ENCODE measurements at places on chromosomes 1 and 21.
A peak's percentile ranks its signal among the peaks of the same experiment; 100 is the strongest.

GRCh38 chr21:28537371-28538079 lies 455.2 kb downstream of the LTN1 start:
- H3K4me3 ChIP-seq, result no peak overlapping the region
- no peak for DNase-seq
- H3K4me1 ChIP-seq, result peaks cover 4% of the 10 kb centered on the region
- peaks cover 21% of the 10 kb centered on the region for H3K27me3 ChIP-seq
- no peaks in the 10 kb centered on the region for H3K36me3 ChIP-seq
- no peak overlapping the region for H3K27ac ChIP-seq

DNA sequence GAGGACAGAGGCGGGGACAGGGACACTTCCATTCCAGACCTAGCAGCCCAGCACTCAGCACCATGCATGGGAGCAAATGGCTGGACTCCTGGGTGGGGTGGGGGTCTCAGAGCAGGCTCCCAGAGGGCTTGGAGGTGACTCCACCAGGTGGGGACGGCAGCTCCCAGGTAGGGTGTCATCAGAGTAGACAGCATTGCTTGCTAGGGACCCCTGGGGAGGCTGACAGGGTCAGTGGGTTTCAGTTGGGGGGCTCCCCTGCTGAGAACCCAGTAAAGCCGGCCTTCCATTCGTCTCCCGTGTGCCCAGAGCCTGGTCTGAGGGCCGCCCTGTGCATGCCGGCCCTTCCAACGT lies 4.8 kb upstream of the GJC2 start:
- H3K27me3 ChIP-seq, result no peaks in the 10 kb centered on the region
- no peak overlapping the region for H3K4me3 ChIP-seq
- no peak for DNase-seq
- no peak overlapping the region for H3K27ac ChIP-seq

- H3K4me3 ChIP-seq, result no peak overlapping the region
- H3K27ac ChIP-seq, result no peak overlapping the region
- H3K27me3 ChIP-seq, result no peaks in the 10 kb centered on the region
- H3K4me1 ChIP-seq, result peaks cover 4% of the 10 kb centered on the region
Observed at GRCh38 chr1:83520797-83521196, 478.1 kb downstream of the TTLL7 start.

GRCh38 chr1:91787919-91788318 lies 98.0 kb downstream of the TGFBR3 start:
- peaks cover 5% of the 10 kb centered on the region for H3K36me3 ChIP-seq
- no peaks in the 10 kb centered on the region for H3K27me3 ChIP-seq
- DNase-seq, result no peak
- peaks cover 22% of the 10 kb centered on the region for H3K4me1 ChIP-seq
- H3K4me3 ChIP-seq, result no peak overlapping the region

GRCh38 chr1:216621536-216621935 lies 101.7 kb downstream of the ESRRG start:
- H3K36me3 ChIP-seq, result no peaks in the 10 kb centered on the region
- no peak for DNase-seq
- H3K4me1 ChIP-seq, result no peaks in the 10 kb centered on the region
- H3K27ac ChIP-seq, result no peak overlapping the region
- no peak overlapping the region for H3K4me3 ChIP-seq

DNA sequence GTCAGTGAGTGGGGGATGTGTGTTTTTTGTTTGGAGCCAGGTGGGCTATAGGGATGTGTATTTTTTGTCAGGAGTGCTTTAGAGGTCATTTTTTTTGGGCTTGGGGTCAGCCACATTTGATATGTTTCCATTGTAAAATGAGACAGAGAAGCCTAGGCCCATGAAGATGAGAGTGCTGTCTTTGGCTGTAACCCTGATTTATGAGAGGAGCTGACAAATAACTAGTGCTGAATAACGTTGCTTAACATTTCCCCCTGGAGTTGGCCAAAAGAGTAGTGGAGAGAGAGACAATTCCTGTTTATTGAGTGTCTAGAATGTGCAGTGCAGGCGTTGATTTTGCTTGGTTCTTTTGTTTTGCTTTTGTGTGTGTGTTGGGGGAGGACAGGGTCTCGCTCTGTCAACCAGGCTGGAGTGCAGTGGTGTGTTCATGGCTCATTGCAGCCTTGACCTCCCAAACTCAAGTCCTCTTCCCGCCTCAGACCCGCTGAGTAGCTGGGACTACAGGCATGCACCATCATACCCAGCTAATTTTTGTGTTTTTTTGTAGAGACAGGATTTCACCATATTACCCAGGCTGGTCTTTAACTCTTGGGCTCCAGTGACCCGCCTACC lies 64.7 kb downstream of the S1PR1 start:
- H3K27me3 ChIP-seq, result no peaks in the 10 kb centered on the region
- no peak overlapping the region for H3K27ac ChIP-seq
- no peak overlapping the region for H3K4me3 ChIP-seq
- H3K36me3 ChIP-seq, result peaks cover 4% of the 10 kb centered on the region
- no peak for DNase-seq

DNA sequence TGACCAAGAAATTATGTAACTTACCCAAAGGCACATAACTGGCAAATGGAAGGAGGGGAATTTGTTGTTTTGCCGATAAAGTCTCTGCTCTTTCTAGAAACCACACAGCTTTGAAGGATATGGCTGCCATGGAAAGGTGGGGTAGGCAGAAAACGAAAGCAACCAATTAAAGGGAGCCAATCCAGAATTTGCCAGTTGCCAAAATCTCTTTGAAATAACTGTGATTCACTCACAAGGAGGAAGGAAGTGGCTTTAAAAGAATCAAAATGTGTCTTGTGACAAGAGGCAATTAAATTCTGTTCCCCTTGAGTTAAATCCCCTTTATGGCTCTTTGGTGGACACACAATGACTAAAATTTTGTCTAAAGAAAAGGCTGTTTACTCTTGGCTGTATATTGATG lies 61.2 kb upstream of the CCDC190 start:
- H3K27me3 ChIP-seq, result peaks cover 31% of the 10 kb centered on the region
- H3K4me1 ChIP-seq, result peaks cover 6% of the 10 kb centered on the region
- H3K36me3 ChIP-seq, result no peaks in the 10 kb centered on the region

- no peaks in the 10 kb centered on the region for H3K27me3 ChIP-seq
- no peaks in the 10 kb centered on the region for H3K36me3 ChIP-seq
- peaks cover 6% of the 10 kb centered on the region for H3K4me1 ChIP-seq
- DNase-seq, result peak; percentile 67
- no peak overlapping the region for H3K4me3 ChIP-seq
Observed at GRCh38 chr1:201559679-201560162, 20.8 kb downstream of the NAV1 start.

GRCh38 chr1:247415423-247416361 lies at the start of gene NLRP3:
NLRP3 (plus strand) TSS chr1:247416173; CDS start chr1:247418801, 2,628 bp downstream.
- no peaks in the 10 kb centered on the region for H3K27me3 ChIP-seq
- peak; percentile 45 for DNase-seq
- H3K4me1 ChIP-seq, result peaks cover 52% of the 10 kb centered on the region
- H3K27ac ChIP-seq, result peak within 1 kb of the TSS; percentile 85
- H3K36me3 ChIP-seq, result peaks cover 30% of the 10 kb centered on the region

GRCh38 chr1:155278689-155279160 lies 1.5 kb downstream of the HCN3 start:
- no peaks in the 10 kb centered on the region for H3K27me3 ChIP-seq
- no peaks in the 10 kb centered on the region for H3K36me3 ChIP-seq
- peak overlapping the region; percentile 74 for H3K4me3 ChIP-seq
- H3K27ac ChIP-seq, result no peak overlapping the region
- no peak for DNase-seq
- peaks cover 15% of the 10 kb centered on the region for H3K4me1 ChIP-seq

GRCh38 chr1:162147760-162148159 lies 78.3 kb downstream of the NOS1AP start:
- H3K4me3 ChIP-seq, result no peak overlapping the region
- peaks cover 7% of the 10 kb centered on the region for H3K27me3 ChIP-seq
- no peak for DNase-seq
- no peaks in the 10 kb centered on the region for H3K36me3 ChIP-seq
- no peaks in the 10 kb centered on the region for H3K4me1 ChIP-seq

GRCh38 chr21:46210378-46211136 lies 18.0 kb downstream of the LSS start:
- DNase-seq, result no peak
- no peaks in the 10 kb centered on the region for H3K4me1 ChIP-seq
- H3K27ac ChIP-seq, result no peak overlapping the region

DNA sequence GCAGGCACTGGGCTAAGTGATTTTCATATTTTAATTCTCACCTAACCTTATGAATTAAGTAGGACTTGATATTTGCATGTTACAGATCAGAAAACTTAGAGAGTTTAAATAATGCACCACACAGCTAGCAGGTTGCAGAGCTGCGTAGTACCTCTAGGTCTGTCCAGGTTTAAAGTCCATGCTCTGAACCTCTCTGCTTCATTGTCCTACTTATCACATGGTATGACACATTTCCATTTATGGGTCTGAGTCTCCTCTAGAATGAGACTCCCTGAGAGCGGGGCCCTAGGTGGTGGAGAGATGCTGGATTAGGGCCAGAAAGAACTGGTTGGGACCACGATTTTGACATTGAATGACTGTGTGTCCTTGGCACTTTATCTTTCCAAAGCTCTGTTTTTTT lies 102.5 kb upstream of the USP24 start:
- no peaks in the 10 kb centered on the region for H3K27me3 ChIP-seq
- DNase-seq, result no peak
- H3K4me3 ChIP-seq, result no peak overlapping the region

- no peak for DNase-seq
- H3K4me3 ChIP-seq, result no peak overlapping the region
- no peak overlapping the region for H3K27ac ChIP-seq
- peaks cover 28% of the 10 kb centered on the region for H3K4me1 ChIP-seq
Observed at GRCh38 chr1:184740344-184740743, 14.3 kb downstream of the EDEM3 start.

DNA sequence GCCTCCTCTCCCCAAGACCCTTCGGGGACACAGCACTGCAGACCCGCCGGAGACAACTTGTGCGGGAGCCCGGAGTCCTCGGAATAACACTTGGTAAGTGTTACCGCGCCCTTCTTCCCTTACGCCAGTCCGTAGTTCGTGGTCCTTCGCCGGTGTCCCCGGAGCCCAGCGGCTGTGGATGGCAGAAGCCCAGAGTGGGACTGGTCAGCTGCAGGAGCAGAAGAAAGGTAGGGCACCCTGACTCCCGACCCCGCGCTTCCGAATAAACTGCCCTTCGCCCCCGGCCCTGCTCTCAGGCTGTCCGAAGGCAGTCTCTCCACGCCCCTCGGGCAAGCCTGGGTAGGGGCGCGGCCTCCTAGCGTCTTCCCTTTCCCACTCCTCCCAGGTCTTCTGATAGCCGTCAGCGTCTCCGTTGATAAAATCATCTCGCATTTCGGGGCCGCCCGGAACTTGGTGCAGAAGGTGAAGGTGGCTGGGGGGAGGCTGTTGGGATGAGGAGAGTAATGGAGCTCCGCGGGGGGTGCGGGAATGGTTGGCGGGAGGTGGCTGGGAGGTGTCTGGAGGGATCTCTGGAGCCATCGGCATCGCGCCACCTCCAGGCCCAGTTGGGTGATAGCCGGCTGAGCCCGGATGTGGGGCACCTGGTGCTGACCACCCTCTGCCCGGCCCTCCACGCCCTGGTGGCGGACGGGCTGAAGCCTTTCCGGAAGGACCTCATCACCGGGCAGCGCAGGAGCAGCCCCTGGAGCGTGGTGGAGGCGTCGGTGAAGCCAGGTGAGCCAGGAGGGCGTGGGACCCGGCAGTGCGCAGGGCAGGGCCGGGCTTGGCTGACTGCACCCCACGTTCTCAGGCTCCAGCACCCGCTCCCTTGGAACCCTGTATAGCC lies 4.3 kb downstream of the RUSC1 start:
- H3K36me3 ChIP-seq, result peaks cover 15% of the 10 kb centered on the region
- no peak overlapping the region for H3K27ac ChIP-seq
- DNase-seq, result peak; percentile 35
- peak overlapping the region; percentile 83 for H3K4me3 ChIP-seq
- H3K27me3 ChIP-seq, result no peaks in the 10 kb centered on the region

- no peak overlapping the region for H3K4me3 ChIP-seq
- DNase-seq, result no peak
- H3K27ac ChIP-seq, result no peak overlapping the region
- H3K4me1 ChIP-seq, result no peaks in the 10 kb centered on the region
- H3K36me3 ChIP-seq, result no peaks in the 10 kb centered on the region
Observed at GRCh38 chr1:53163291-53163768, 20.9 kb upstream of the SLC1A7 start.

All from activated naive CD8-positive, alpha-beta T cell treated with anti-CD3 and anti-CD28 coated beads for 36 hours (primary cell).